ENCODE measurements at places on chromosomes 5 and 9.
A peak's percentile ranks its signal among the peaks of the same experiment; 100 is the strongest.

- DNase-seq: no peak
These were observed 222.2 kb downstream of the LURAP1L start for GRCh38 chr9:12997009-12997408.

GRCh38 chr5:53023969-53024368 is 34.8 kb downstream of the ITGA2 start:
- no peak for DNase-seq

DNA sequence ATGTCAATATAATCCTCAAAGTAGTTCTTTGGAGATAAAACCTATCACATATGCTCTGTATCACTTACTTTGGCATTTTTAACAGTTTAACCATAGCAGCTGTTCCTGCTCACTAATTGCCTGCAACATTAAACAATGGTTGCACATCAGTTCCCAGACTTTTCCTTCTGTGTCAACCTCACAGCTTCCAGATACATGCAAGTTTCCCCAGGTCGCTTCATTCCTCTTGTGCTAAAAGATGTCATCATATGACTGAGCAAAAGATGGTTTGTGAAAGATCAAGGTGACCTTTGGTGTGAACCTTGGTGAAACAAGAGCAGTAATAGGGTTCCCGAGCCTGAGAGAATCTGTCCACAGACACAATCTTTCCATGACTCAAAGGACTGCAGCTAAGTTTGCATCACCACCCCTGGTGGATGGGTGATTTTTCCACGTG is 500.4 kb upstream of the PAPPA start:
- no peak for DNase-seq

DNA sequence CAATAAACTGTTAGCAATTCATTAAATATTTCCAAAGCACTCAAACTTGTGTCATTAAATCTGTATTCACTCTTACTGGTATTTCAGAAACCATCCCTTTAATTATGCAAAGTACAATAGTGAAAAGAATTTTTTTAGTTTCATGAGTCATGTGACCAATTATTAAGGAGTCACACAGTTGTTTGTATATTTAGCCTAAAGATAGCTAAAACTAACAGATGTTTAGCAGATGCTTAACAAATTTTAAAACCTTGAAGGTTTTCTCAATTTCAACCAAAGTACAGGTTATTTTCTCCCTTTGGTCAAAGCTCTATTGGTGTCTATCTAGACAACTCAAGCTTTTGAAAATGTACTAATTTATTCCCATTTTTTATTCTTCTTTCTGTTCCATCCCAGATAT is 44.1 kb downstream of the PJA2 start:
- DNase-seq: no peak

DNA sequence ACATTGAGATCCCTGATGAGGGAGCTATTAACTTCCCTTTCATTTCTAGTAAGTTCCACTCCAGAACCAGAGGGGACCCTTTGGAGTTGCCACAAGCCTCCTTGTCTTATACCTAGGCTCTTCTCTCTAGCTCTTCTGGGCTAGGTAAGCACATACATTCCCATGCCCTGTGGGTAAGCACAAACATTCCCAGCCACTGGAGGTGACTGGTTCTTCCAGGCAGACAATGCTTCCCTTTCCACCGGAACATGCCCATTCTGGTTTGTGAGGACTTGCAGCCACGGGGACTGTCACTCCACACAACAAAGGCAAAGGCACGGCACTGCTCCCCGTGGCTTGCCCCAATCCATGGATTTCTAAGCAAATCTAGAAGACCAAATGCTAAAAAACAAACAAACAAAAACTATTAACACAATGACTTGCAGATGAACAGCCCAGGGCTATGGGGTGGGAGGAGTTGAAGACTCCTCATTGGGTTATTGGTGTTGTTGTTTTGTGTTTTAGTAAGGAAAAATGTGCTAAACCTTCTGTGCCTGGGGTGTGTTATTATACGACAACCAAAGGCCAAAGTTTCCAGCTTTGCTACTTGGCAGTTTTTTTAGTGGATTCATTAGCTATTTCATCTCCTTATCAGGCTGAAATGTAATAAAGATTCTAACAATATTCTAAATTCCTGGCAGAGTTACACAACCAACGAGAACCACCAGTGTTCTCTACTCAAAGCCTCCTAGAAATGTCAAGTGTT is 276.2 kb downstream of the SYK start:
- DNase-seq: no peak

GRCh38 chr9:121220996-121221663 is 19.5 kb upstream of the RAB14 start:
- DNase-seq: no peak

DNA sequence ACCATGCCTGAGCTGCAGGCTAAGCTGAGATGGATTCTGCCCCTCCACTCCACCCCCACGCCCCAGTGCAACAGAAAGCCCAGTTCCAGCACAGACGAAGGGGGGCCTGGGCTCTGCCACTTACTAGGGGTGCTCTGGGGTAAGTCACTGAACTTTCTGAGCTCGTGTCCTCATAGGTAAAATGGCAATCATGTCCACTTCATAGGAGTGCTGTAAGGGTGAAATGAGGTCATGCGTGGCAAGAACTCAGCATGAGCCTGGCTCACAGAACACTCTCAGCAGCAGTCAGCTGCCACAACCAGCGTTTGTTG is 8.4 kb upstream of the PSD2 start:
- DNase-seq: no peak

DNA sequence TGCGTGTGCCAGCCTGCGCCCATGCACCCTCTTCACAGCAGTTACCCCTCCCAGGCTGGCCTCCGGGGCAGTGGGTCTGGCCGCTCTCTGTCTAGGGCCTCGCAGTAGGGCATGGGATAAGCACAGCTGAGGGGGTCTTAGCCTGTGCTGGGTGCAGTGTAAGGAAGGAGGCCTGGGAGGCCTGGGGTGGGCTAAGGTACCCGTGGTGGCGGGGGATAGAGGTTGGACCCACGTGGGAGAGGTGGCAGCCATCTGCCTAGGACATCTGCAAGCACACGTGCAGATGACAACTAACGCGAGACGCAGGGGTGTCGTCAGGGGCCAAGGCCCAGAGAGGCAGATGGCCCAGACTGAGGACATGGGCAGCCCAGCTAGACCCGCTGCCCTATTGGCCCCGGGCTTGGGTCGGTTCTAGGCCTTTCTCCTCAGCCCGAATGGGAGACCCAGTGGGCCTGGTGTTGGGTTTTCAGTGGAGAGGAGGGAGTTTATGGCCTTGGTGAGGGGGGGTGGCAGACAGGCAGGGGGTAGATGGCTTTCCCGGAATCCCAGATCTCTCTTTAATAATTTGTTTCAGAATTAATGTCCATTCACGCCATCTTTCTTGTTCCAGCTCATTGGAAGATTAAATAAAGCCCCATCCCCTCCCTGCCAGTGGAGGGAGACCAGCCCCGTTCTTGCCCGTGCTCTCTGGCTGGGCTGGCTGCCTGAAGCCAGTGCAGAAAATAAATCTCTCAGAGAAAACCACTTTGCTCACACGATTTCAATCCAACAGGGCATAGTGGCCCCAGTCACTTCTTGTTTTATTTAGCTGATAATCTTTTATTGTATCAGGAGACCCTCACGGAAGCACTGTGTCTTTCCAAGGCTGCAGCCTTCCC is 154.2 kb downstream of the GAPVD1 start:
- DNase-seq: no peak

- no peak for DNase-seq
These were observed 177.8 kb downstream of the NIPBL start for GRCh38 chr5:37054391-37054790.

DNA sequence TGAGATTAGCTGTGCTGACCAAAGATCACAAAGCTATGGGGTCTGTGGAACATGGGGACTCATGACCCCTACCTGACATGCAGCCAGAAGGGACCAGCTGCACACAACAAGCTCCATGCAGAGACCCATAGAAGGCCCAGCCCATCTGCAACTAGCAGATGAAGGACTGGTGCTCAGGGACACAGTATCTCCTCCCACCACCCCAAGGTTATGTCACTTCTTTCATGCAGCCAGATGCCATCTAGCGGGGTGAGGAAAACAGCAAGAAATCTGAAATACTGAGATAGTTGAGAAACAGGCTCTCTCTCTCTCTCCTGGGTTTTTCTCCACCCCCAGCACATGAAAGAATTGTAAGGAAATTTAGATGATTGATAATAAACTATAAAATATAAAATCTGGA is 161.3 kb upstream of the DAPK1 start:
- DNase-seq: no peak

DNA sequence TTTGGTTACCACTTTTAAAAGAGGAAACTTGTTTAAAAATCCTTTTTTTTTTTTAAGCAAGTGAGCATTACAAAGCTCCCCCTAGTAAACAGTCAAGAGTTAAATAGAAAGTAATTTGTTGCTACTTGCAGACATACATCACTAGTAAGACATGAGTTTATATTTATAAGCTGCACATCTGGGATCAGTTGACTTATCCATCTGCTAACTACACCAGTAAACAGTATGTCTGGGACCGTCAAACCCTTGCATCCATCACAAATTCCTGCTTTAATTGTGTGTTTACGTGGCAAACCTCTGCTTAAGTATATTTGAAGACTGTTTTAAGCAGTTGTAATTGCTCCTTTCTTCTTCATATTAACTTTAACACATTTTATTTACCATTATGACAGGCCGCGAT is 146.8 kb downstream of the EBF1 start:
- DNase-seq: peak; percentile 22

DNA sequence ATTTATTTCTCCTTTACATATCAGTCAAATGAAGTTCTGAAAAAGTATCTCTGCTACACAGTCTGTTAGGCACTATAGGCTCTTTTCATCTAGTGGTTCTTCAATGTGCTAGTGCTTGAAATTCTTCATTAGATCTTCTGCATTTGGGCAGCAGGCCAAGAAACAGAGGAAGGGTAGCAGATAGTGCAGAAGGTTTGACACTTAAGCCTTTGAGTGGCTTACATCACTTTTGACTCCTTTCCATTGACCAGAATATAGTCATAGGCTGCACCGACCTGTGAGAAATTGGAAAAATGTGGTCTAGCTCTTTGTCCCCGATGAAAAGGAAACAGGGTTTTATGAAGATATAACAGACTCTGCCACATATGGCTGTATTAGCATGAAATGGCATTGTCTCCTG is 459.5 kb upstream of the PTGER4 start:
- DNase-seq: no peak

- DNase-seq: peak; percentile 71
These were observed 65.2 kb downstream of the TMEM167A start for GRCh38 chr5:83011985-83012384.

- DNase-seq: no peak
These were observed 145.0 kb upstream of the FTMT start for GRCh38 chr5:121706686-121707085.

DNA sequence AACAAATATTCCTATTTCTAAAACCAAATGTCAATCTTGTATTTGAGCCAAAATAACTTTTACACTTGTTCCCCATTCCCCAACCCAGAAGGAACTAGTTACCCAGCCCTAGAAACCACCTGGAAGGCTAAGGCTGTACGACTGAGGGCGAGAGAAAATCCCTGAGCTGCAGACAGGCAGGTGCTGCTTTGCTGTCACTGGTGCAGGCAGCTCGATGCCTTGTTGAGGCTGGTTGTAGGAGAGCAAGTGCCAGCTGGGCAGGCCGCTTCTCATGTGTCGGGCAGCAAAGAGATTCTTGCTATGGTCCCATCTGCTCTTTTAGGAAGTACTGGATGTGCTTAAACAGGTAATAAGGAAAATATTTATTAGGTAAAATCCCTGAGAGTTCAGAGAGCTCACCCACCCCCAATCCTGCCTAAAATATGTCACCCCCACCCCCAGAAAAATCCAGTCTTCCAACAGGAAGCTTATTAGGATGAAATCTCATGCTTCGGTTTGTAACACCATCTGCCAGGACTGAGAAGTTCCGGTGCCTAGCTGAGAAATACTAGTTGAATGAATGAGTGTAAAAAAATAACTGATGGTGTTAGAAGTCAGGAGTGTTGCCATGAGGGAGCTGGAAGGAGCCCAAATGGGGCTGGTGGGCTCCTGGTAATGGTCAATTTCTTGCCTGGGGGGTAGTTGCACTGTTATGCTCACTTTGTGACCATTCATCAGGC is 91.1 kb upstream of the DMRT1 start:
- no peak for DNase-seq

DNA sequence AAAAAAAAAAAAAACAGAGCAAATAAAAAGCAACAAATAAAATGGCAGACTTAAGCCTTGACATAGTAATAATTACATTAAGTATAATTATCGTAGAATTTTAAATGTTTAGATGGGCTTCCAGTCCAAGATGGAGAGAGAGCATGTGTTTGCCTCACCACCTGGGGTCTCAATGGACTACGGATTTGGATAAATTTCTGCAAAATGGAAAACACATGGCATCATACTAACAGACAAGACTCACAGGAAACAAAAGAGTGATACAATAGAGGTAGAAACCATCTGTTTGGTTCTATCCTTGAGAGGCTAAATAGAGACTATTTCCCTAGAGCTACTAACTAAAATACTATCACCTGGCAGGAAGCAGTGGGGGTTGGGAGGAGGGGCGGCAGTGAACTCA is 144.3 kb downstream of the MUSK start:
- DNase-seq: no peak

GRCh38 chr5:150043657-150044328 is 42.6 kb downstream of the CSF1R start:
- DNase-seq: no peak

DNA sequence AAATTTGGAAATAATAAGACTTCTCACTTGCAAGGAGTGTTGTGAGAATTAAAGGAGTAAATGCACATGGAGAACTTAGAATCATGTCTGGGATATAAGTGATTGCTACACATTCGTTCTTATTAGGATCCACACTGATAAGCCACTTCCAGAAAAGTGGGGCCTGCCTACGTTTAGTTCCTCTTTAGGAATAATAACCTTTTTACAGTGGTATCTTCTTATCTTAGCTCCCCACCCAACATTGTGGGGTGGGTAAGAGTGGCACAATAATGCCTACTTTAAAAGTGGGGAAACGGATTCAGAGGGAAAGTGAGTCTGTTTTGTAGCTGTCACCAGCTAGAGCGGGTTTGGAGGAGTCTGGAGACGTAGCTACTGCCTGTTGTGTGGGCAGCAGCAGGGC is 16.0 kb downstream of the DOCK2 start:
- no peak for DNase-seq

GRCh38 chr5:111337688-111338087 is 113.5 kb downstream of the CAMK4 start:
- DNase-seq: no peak

DNA sequence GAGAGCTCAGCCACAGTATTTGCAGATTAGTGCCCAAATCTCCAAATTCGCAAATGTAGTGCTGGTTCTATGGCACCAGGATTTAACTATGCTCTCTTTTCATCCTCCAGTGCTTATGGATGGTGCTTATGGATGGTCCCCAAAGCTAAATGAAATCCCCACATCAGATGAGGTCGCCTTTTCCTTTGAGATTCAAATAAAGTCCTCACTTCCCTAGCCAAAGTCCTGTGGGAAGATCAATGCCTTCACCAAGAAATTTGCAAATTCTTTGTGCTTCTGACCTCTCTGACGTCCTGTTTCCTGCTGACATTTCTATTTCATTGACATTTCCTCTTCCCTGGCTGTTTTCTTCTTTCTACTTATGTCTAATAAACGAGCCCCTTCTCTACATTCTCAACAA is 1077.0 kb upstream of the C9orf72 start:
- no peak for DNase-seq

All from B cell (primary cell).